T-helper 2 cell (primary cell): ENCODE measurements at places on chromosomes 6 and 20.

- DNase-seq: peak; percentile 29
Measured at GRCh38 chr6:33632558-33633039, 11.5 kb downstream of the ITPR3 start.

GRCh38 chr6:21342501-21342900 lies 251.1 kb upstream of the SOX4 start:
- no peak for DNase-seq

DNA sequence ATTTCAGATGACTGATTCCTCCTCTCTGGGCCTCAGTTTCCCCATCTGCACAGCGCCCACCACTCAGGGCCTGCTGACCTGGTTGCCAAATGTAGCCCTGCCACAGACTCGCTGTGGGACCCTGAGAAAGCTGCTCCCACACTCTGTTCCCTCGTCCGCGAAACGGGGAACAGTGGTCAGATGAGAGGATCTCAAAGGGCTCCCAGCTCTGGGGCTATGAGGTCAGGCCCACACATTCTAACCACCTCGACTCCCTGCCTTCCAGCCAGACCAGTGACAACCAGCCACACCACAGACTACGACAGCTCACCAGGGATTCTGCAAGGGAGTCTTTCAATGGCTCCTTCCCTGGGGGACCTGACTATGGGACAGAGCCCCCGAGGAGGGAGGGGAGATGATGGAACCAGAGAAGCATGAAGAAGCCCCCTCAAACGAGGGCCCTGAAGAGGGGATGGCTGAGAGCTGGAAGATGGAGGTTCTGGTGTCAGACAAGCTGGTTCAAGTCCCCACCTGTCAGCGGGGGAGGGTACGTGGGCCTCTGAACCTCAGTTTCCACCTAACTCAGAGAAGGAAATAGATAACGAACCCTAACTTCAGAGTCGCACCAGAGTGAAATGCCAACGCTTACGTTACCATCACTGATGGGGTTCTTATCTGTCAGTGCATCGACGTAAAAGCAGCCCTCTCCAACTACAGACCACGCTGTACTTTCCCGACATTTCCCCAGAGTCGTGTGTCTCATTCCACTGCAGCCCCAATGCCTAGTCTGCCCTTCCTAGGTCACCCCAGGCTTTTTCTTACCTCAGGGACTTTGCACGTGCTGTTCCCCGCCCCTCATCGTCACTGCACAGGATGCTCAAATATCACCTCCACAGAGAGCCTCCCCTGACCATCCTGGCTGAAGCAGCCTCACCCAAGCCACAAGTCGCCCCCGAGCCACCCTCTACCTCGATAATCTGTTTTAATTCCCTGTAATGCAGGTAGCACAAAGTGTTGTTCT lies 60.5 kb downstream of the PREX1 start:
- peak; percentile 52 for DNase-seq

DNA sequence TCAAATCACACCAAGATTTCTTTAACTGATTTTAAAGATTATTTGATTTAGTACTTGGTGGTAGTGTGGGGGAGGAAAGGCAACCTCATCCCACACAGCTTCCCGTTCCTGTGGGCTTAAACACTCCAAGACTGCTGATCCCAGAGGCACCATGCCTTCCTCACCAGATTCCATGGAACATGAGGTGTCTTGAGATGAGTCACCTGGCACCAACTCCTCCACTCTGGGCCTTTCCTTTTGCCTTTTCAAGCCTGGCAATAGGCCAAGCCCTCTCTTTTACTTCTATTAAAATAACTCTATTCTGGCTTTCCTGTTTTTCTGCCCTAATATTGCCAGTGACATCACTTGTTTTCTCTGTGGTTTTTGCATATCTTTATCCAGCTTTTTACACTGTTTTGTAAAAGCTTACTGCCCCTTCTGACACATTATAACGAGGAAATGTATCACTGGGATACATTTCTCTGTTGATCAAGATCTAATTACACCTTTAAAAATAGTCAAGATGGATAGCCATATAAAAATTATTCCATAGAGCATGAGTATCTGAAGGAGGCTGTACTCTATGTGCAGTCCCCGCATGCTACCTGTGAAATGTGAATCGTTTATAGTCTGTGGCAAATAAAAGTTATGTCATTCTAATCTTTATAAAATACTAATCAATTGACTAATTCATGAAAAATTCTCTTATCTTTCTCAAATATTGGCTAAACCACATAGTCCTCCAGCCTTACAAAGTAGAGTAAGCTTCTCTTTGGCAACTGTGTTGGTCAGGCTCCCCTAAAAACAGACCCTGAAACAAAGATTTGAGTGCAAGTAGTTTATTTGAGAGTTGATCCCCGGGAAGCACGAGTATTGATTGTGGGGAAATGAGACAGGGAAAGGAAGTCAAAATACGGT lies 257.8 kb upstream of the KCNQ5 start:
- no peak for DNase-seq

DNA sequence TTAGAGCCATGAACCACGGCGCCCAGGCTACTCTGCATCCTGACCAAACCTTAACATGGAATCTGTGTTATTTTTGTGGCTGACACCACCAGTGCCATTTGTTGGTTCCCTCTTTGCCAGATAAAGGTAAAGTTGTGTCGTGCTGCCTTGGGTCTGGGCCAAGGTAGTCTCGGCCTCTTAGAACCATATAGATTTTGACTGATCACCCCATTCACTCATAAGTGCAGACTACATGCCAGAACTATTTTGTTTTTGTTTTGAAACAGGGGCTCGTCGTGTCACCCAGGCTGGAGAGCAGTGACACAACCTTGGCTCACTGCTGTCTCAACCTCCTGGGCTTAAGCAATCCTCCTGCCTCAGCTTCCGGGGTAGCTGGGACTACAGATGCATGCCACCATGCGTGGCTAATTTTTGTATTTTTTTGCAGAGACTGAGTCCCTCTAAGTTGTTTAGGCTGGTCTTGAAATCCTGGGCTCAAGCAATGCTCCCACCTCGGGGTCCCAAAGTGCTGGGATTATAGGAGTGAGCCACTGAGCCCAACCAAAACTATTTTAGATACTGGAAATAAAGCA lies 19.2 kb upstream of the RIPOR3 start:
- DNase-seq: no peak
